ENCODE measurements at places on chromosomes 11 and 22.

DNA sequence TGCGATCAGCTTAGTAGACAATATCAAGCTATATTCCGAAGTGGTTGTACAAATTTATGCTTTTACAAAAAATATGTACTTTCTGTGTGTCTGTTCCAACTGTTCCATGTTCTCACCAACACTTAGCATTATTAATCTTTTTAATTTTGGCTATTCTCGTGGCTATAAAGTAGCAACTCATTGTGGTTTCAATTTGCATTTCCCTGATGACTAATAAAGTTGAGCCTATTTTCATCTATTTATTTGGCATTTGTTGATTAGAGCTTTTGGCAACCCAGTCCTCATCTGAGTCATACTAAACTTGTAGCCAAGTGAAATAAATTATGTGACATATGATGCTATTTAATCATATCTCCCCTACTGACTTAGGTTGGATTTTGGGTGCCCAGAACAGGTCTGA, 115.9 kb downstream of the FBXO7 start:
- no peak for DNase-seq

DNA sequence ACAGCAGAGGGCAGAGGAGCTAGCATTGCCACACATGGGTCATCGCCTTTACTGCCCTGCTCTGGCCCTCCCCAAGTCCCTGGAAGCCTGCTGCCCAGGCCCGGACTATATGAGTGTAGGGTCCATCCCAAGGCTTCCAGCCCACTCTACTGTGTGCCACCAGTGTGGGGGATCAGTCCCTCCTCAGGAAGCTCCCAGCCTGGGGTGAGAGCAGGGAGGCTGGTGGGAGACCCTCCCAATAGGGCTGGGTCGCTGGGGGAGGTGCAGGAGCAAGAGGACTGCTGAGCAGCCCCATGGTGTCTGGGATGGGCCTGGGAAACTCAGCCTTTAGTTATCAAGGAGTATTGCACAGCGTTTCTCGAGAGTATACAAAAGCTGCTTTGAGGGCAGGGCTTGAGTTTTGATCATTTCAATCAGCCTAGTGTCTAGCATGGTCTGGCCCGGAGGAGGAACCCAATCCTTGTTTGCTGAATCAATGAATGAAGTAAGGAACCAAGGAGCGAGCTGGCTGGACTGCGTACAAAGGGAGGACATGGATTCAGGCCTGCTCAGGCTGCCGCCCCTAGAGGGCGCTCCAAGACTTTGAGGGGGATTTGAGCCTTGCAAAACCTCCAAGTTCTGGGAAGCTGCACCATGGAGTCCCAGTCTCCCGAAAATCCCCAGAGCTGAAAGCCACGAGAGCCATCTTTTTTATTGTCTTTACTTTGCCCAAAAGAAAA, 89.0 kb upstream of the PARVA start:
- peak; percentile 12 for DNase-seq

- DNase-seq = no peak
Observed at GRCh38 chr11:74468058-74468457, 709 bp upstream of the KCNE3 start.

- DNase-seq = no peak
Observed at GRCh38 chr22:45683248-45683647, 11.6 kb downstream of the ATXN10 start.

DNA sequence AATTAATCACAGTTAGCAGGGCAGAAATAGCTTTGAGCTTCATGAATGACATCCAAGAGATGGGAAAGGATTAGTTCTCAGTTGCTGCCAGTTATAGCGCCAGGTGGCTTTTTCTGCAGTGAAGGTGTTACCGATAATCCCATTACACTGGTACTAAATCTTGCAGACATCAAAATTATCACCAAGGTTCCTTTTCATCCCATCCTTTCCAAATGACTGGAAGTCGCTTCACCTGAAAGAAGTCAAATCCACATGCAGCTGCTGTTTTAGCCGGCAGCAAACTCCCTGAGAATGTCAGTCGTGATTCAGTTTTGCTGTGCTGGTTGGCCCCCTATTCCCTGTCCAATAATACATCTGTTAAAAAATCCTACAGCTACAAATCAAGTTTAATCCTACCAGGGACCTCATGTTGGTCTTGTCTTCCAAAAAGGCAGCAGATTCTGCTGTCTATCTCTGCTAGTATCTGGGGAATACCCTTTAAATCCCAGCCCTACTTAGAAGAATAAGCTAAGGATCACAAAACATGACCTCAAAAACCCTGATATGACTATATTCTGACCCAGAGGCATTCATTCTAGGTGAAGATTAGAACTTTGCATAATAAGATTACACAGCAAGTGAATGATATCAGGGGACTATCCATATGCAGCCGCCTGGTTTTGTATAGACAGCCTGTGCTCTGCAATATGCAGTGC, 31.7 kb downstream of the IMMP1L start:
- DNase-seq = no peak

- DNase-seq = peak; percentile 87
Observed at GRCh38 chr11:13868710-13869397, 93.7 kb upstream of the SPON1 start.

DNA sequence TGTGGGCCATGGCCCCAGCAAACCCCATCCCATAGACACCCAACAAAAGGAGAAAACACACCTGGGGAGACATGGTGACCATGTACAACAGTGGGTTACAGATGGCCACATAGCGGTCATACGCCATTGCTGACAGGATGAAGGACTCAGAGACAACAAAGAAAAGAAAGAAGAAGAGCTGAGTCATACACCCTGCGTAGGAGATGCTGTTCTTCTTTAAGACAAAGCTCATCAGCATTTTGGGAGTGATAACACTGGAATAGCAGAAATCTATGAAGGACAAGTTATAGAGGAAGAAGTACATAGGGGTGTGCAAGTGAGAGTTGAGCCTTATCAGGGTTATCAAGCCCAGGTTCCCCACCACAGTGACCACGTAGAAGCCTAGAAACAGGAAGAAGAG, 4.9 kb downstream of the OR8B8 start:
- no peak for DNase-seq

DNA sequence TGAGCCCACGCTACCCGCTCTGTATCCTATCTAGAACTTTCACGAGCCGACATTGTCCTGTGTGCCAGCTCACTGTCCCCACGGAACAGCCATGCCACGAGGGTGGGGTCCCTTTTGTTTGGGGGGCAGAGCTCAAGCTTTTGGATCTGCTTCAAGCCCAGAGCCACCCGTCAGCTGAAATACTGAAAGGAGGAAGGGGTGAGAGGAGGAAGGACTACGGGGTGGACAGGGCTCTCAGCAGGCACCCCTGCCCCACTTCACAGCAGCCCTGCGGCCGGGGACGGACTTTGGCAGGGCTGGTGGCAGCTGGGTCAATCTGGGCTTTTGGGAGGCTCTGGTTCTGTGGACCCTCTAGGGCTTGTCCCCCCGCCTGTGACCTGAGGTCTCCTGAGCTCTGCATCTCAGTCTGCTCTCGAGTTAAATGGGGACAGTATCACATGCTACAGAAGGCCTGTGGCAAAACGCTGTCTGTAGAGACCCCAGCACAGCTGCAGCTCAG, 30.0 kb upstream of the MUC5AC start:
- DNase-seq = no peak

DNA sequence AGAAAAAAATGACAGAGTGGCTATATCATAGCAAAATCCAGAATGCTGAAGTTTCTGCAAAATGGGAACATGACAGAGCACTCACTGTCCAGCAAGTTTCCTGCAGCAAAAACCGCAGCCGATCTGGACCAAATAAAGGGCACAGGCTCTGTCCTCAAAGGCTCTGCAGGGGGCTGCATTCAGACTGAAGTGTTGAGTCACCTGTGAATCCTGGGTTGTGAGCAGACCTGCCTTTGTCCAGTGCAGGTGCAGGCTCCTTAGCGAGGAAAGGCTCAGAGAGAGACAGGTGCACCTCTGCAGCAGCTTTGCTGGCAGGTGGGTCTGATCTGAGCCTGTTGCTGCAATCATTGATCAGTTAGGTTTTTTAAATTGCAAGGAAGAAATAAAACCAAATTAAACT, 29.3 kb upstream of the NFAM1 start:
- no peak for DNase-seq

GRCh38 chr11:117789241-117789640, 7.8 kb downstream of the DSCAML1 start:
- no peak for DNase-seq

GRCh38 chr11:116281173-116282160, 491.3 kb downstream of the BUD13 start:
- no peak for DNase-seq

DNA sequence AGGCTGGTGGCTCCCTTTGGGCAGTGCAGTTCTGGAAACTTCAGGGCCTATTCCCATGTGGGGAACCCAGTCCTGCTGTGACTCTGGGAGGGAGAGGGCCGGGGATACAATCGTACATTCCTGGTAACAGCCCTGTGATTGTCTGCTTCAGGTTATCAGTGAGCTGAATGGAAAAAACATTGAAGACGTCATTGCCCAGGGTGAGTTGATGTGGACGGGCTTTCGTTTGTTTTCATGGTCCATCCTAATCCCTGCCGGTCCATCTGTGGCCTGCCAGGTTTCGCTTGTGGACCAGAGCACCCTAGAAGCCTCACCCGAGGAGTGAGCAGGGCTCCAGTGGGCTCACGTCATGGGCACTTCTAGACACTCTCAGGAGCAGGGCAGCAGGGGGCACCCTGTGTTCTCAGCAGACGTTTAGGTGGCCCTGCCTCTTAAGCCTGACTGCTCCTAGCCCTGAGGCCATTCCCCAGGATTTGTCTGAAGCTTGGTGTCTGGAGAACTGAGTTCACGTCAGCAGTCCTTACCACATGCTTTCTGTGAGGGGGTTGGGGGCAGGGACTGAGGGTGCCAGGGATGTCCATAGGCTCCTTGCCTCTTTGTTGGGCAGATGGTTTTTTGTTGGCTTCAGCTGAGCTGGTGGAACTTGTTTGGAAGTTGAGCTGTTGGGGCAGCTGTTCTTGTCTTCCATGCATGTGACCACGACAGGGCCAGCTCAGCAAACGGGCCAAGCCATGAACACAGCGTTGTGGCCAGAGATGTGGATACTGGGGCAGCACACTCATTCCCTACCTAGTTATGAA, 1.9 kb downstream of the RPLP2 start:
- no peak for DNase-seq
